ENCODE measurements at places on chromosomes 12 and 14.
A peak's percentile ranks its signal among the peaks of the same experiment; 100 is the strongest.

DNA sequence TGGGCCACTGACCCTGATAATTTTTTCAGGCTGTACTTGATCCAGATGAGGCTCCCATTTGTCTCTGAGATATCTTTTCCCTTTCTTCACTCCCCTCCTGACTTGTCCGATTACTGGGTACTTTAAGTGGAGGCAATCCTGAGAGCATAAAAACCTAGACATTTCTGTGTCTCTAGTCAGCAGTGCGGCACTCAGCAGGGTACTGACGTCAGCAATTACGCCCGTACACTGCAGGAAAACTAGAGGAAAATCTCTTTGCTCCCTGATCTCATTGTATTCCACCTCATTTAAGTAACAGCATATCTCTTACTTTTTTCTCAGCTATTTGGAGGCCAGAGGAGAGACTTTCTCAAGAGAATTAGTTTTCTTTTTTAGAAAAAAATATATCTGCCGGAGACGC, 315.5 kb upstream of the OR4E1 start:
- no peak for DNase-seq

DNA sequence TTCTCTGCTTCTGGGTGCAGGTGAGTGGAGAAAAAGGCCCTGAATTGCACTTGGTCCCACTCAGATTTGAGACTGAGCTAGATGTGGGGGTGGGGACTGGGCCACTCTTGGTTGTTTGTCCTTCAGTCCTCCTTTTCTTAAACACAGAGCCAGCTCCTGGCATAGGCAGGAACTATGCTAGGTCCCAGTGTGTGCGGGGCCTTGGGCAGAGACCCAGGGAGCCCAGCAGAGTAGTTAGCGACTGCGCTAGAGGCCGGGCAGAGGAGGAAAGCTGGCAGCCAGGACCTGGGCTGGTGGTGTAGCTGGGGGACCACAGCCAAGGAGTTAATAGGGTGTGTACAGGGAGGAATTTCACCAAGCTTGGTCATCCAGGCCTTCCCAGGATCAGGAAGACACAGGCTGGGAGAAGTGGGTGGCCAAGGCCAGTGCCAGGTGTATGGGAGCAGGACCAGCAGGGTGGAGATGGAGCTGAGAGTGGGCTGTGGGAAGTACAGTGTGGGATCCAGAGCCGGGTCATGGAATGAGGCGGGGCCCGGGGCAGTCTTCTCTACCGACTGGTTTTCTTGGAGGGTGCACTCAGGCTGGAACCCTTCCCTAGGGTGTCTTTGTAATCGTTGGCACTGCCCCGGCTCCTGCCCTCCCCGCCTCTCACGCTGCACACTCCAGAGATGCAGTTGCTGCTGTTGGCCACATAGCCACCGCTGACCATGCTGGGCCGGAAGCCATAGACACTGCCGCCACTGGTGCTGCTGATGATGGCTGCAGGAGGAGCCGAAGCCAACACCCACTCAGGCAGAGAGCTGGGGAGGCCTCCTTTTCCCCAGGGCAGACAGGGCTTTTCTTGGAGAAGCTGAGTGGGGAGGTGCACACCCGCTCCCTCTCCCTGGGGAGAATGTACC, 8.7 kb downstream of the KRT71 start:
- DNase-seq = no peak

DNA sequence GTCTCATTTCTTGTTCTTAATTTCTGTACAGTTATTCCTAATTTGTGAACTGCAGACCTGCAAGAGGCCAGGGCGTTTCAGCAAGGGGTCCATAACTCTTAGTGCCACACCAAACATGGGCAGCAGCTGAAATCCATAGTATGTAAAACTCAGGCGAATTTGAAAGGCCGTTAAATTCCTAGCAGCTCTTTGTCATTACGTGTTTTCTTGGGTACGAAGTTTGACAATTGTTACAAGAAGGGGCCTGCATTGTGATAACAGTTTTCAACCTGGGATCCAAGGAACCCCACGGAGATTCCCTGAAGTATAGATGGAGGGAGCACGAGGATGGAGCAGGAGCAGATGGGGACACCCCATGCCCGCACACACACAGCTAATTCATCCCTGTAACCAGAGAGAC, 288.0 kb downstream of the ZFP36L1 start:
- DNase-seq = no peak

GRCh38 chr12:26130728-26131127, 5.9 kb upstream of the BHLHE41 start:
- DNase-seq = peak; percentile 4

DNA sequence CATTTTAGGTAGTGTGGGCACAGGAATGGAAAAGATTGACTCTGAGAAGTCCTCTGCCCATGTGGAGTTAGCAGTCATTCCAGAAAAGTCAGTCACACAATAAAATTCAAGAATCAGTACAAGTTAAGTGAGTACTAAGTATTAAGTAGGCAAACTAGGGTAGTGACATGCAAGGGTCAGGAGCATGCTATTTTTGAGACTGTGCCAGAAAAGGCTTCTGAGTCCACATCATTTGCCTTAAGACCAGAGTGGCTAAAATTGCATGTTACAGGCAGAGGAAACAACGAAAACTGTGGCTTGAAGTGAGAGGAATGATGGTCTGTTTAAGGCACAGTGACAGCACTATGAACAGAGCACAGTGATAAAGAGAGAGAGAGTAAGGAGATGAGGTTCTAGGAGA, 108.9 kb downstream of the SLC6A15 start:
- DNase-seq = no peak

- DNase-seq = no peak
These were observed 3.3 kb downstream of the BHLHE41 start for GRCh38 chr12:26121323-26122060.

DNA sequence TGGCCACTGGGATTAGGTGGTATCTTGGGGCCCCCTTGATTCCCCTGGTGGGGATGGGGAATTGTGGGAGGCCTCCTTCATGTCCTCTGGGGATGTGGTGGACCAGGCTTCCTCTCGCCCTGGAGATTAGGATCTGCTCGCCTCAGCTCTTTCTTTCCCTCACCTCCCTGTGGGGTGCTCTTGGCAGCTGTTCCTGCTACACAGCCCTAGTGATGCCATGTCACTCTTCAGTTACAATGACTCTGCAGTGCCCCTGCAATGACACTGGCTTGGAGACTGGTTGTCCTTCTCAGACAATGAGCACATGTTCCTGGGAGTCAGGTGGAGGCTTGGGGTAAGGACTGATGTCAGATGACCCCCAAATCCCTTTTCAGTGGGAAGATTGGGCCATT, 83.9 kb downstream of the ADCK1 start:
- DNase-seq = no peak

GRCh38 chr12:52241205-52241842, 8.3 kb downstream of the KRT7 start:
- no peak for DNase-seq

- DNase-seq = no peak
These were observed 117.8 kb downstream of the PAH start for GRCh38 chr12:102799229-102799628.

GRCh38 chr14:26463136-26463535, 134.7 kb downstream of the NOVA1 start:
- no peak for DNase-seq

DNA sequence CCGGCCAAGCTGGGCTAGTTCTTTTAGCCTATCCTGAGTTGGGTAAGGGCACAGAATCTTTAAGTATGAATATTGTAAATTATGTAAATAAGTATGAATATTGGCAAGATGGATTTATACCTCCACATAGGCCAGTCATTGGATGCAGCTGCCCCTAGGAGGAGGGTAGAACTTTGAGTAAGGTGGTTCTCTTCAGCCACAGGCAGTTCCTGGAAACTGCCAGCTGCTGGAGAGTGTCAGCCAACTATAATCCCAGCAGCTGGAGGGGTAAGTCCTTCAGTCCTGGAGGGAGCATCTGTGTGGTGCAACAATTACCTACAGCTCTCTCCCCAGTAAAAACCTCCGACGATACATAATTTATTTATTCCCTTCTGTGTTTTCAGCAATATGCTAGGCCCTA, 65.8 kb upstream of the TMPO start:
- no peak for DNase-seq

GRCh38 chr12:130280231-130280630, 57.5 kb upstream of the PIWIL1 start:
- no peak for DNase-seq

- DNase-seq = no peak
These were observed 7.8 kb upstream of the DYNLL1 start for GRCh38 chr12:120488057-120488640.

GRCh38 chr14:35326375-35326774, 34.2 kb downstream of the PSMA6 start:
- DNase-seq = no peak

DNA sequence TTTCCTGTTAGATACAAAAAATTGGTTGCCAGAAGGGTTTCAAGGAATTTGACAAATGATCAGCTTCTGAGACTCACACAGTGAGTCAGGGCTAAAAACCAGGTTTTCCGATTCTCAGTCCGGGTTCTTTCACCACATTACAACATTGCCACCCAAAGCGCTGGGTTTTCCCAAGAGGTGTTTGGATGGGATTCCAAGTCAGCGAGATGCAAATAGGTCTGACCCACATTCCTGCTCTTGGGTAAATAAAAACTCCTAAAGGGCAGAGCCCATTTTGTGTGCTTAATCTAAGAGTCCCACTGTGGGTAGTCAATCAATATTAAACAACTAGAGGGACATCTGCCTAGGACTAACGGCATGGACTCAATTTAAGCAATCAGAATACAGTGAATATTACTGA, 5.4 kb upstream of the RIC8B start:
- no peak for DNase-seq

DNA sequence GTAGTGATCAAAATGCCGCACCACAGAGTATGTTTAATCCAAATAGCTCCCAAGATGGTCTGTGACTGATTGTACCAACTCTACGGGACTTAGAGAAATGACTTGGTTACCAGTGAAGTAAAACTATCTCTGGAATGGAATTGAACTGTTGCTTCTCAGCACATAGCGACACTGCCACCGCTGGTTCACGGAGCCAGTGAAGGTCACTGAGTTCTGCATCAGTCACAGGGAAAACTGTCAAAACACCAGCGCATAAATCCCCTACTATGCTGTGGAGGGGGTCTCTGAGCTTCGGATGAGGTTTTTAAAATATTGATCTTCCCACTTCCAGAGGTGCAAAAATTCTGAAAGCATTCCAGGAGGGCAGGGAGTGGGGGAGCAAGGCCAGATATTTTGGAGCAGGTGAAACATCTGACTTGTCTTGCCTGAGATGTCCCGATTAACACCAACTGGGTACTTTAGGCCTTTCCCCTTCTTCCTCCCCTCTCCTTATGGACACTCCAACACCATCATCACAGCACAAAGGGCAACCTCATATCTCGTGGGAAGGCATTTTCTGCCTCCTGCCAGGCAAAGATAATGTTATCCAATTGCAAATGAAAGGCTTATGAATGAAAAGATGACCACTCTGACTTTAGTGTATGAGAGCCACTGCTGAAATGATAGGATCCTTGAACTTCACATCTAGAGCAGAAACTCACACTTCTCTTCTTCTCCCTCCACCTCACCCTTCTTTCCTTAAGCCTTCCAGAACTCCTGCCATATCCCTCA, 2.0 kb upstream of the PLXNC1 start:
- DNase-seq = no peak

DNA sequence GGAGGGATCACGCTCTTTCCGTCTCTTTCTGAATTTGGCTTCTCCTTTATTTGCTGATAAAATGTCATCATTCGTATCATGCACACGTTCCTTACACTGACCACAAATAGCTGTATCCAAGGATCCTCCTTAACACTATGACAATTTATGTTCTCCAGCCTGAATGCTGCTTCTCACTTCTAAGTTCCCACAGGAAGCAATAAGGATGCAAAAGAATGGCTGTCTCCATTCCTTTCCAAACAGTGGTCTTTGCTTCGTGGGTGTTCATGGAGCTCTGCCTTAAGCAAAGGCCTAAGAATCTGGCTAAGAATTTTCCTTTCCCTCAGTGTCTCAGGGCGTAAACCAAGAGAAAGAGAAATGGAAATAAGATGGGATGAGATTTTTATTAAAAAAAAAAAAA, 200.2 kb downstream of the ITPR2 start:
- no peak for DNase-seq

DNA sequence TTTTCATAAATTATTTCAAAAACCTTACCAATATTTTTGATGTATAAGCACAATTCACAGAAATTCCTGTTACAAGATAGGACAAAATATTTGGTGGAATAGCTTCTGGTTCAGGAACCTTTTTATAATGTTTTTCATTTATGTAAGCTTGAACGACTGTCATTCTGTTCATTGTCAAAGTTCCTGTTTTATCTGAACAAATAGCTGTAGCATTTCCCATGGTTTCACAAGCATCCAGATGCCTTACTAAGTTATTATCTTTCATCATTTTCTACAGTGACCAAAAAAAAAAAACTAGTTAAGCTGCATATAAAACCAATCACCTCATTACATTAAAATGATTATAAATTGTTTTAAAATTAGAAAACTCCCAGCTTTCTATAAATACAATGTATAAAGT, 87.1 kb downstream of the ATP2B1 start:
- DNase-seq = no peak

DNA sequence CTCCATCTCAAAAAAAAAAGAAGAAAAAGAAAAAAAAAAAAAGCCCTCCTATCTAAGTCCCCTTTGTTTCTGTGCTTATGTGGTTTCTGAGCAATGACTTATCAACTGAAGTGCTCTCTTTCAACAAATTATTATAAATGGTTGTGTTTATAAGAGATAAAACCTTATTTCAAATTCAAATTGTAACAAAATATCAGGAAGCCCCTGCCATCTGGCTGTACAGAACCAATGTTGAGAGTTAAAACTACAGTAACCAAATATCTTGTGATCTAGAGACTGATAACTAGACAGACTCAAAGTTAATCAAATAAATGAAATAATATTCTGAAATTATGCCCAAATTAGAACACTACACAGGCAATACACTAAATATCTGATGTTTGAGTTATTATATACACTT, 143.0 kb upstream of the CPNE8 start:
- no peak for DNase-seq

Data from CD4-positive, alpha-beta T cell treated with Interferon gamma for 1 hour (primary cell).